ENCODE measurements at places on chromosomes 12 and 14.

- DNase-seq, result no peak
Measured at GRCh38 chr12:20314328-20314727, 54.0 kb upstream of the PDE3A start.

GRCh38 chr12:27013611-27014084, 536 bp downstream of the TM7SF3 start:
- DNase-seq, result peak; percentile 26

- DNase-seq, result no peak
Measured at GRCh38 chr14:59328454-59328853, 136.7 kb downstream of the GPR135 start.

GRCh38 chr12:100075598-100075997, 67.1 kb downstream of the BLTP3B start:
- DNase-seq, result no peak

DNA sequence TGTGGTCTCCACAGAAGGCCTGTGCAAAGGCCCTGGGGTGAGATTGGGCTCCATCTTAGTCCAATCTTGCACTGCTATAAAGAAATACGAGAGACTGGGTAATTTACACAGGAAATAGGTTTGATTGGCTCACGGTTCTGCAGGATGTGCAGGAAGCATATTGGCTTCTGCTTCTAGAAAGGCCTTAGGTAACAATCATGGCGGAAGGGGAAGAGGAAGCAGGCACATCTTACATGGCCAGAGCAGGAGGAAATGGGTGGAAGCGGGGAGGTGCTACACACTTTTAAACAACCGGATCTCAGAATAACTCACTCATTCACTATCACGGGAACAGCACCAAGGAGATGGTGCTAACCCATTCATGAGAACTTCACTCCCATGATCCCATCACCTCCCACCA, 55.4 kb downstream of the FAR2 start:
- DNase-seq, result no peak

- no peak for DNase-seq
Measured at GRCh38 chr12:68121143-68121542, 38.4 kb downstream of the IFNG start.

- peak; percentile 76 for DNase-seq
Measured at GRCh38 chr14:92352158-92352985, 29.4 kb downstream of the SLC24A4 start.

- no peak for DNase-seq
Measured at GRCh38 chr12:85765453-85765869, 70.7 kb downstream of the RASSF9 start.

DNA sequence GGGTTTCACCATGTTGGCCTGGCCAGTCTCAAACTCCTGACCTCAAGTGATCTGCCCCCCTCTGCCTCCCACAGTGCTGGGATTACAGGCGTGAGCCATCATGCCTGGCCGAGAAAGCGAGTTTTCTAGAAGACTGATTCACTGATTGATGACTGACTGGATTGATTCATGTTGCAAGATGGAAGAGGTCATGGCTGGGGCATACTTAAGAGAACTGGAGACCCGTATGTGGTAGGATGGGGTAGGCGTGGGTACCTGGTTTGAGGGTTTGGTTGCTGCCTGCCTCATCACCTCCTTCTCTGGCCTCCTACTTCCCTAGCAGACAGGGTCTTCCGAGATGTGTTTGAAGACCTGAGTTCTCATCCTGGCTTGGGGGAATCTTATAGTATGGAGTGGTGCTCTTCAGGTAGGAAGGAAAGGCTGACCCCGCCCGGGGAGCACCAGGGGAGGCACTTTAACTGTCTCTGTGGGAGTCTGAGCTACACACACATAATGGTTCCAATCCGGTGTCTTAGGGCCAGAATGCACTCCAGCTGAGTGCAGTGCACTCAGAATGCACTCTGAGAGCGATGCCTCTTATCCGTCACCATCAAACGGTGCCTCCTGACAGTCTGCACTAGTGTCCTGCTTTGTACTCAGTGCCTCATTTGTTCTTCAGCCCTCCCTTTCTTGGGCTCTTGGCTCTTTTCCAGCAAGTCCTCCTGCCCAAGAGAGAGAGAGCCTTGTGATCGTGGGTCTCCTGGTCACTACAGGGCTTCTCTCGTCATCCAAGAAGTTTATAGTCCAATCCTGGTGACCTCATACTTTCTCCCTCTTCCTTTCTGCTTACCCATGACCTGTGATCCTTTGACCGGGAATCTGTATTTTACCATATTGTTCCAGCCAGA, 19.7 kb downstream of the PLEKHG3 start:
- DNase-seq, result no peak

- DNase-seq, result no peak
Measured at GRCh38 chr14:100680439-100681051, 46.1 kb upstream of the DLK1 start.

DNA sequence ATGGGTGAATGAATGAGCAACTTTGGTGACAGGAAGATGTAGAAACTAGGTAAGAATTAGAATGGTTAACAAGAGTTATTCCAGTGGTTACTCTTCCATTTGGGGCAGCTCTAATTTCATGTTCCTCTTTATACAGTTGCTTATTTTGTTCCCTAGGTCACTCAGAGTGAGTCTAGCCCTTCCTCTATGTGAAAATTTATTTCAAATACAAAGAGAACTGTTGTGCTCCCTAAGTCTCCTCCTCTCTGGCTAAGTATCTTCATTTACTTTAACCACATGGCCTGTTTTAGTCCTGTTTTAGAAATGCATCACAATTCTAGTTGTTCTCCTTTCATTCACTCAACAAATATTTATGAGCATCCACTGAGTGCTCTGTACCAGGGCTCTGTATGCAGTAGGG, 51.1 kb upstream of the HIF1A start:
- peak; percentile 40 for DNase-seq

DNA sequence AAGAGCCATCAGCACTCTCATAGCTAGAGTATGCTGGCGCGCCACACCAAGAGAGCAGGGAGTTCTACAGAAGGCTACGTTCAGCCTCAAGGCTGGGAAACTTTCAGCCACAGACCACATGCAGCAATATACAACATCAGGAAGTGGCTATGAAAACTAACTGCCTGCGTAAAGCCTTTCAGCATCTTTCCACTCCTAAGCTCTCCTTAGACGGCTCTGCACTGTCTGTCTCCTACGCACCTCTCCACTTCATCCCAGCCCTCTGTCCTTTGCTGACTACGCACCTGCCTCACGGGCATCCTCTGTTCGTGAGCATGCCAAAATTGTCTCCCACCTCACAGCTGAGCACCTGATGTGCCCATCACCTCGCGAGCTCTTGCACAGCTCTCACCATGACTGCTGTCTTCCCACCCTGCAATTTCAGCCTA, 9.7 kb downstream of the MPHOSPH9 start:
- no peak for DNase-seq

DNA sequence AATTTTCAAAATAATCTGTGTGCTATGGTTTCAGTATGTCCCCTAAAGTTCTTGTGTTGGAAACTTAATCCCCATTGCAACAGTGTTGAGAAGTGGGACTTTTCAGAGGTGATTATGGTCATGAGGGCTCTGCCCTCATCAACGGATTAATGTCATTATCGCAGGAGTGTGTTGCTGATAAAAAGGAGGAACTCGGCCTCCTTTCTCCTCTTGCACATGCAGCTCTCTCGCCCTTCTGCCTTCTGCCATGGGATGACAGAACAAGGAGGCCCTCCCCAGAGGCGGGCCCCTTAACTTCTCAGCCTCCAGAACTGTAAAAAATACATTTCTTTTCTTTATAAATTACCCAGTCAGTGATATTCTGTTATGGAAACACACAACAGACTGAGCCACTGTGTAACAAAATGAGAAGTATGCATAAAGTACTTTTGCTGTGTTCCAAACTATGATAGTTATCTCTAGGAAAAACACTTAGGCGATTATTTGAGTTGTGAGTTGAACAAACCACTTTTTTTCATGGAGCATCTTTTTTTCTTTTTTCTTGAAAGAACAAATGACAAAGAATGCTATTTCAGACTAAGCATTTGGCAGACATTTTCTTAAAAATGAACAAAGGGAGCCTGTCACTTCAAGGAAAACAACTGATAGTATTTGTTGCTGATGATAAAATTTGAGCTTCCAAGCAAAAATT, 134.8 kb upstream of the FUT8 start:
- DNase-seq, result no peak

DNA sequence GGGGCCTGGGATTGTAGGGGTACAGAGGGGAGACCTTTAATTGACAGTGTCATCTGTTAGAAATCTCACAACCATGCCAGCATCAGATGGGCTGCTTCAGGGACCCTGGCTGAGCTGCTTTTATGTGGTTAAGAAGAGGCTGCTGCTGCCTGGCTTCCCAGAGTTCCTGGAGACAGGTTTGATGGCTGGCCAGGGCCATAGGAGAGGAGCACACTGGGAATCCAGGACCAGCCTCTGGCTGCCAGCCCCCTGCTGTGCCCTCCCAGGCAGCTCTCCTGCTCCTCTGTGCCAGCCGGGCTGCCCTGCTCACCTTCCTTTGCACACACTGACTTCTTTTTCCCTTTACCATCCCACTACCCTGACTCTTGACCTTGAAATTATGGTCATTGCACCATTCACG, 507 bp upstream of the KRT73 start:
- no peak for DNase-seq

- no peak for DNase-seq
Measured at GRCh38 chr12:42790761-42791151, 201.2 kb upstream of the PRICKLE1 start.

DNA sequence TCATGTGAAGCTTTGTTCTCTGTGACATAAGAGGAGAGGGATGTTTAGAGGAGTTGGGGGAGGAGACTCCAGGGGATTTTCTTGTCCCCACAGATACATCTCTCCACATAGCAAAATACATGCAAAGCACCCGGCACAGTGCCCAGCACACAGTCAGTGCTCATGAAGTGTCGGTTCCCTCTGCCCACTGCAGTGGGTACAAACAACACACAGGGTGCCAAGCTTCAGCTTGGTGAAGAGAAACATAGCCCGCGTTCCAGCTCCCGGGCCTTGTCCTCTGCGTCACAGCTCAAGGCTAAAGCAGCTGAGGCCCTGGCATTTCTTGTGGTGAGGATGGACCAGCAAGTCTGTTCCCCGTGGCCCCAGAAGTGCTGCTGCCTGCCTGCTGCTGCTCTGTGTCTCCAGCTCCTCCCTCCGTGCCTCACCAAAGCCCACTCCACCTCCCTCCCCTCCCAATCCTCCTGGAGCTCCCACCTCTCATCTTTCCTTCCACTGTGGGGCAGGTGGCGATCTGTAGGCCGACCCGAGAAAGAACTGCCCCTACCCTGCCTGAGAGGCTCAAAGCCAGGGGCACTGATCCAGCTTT, 57.0 kb upstream of the FKBP4 start:
- DNase-seq, result no peak

GRCh38 chr12:108381787-108382436, 42.8 kb upstream of the CMKLR1 start:
- no peak for DNase-seq

GRCh38 chr14:74426202-74426582, at the start of gene SYNDIG1L:
Gene SYNDIG1L, minus strand, starts transcription at chr14:74426210. Its CDS starts 16,466 bp downstream, at chr14:74409744.
- DNase-seq, result no peak

- no peak for DNase-seq
Measured at GRCh38 chr12:51321882-51322281, 2.1 kb downstream of the BIN2 start.

GRCh38 chr14:51442513-51443175, 202.6 kb downstream of the TMX1 start:
- no peak for DNase-seq

DNA sequence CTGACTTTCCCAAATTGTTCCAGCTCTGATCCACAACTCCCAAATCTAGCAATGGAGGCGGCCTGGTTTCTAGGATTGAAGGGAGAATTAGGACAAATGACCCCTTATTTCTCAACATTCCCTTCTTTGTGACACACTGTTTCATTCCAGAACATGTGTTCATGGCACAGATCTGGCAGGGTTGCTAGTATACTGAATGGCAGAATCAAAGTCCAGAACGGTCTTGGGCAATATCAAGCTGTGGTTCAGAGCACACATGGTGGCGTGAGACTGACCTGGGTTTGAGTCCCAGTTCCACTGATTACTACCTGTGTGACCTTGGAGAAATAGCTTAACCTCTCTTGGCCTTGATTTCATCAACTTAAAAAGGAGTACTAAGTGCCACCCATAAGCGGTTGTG, 152.5 kb downstream of the SAMD4A start:
- DNase-seq, result no peak

DNA sequence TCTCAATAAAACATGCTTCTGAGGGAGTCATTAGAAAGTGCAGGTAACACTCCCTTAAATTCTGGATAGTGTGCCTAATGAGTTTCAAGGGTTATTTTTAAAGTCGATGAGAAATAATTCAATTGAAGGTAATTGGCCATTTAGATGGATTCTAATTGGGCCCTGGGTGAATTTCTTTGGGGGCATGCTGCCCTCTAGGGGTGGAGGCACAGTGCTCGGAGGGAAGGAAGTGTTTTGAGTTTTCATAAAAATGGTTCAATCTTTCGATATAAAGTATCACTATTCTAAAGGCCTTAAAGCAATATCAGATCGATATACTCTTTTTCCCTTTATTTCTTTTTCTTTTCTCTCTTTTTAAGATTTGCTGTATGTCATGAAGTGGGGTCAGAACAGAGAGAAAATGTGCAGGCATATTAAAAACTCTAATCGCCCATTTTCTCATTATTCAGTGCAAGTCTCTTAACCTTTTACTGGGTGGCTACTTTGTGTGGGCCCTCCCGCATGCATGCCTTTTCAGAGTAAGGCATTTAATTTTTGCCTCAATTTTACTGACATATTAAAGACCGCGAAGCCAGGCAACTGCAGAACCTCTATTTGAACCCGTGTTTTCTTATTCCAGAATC, 25.5 kb downstream of the NKX2-8 start:
- no peak for DNase-seq

GRCh38 chr14:104694991-104695659, 5.7 kb downstream of the INF2 start:
- no peak for DNase-seq

DNA sequence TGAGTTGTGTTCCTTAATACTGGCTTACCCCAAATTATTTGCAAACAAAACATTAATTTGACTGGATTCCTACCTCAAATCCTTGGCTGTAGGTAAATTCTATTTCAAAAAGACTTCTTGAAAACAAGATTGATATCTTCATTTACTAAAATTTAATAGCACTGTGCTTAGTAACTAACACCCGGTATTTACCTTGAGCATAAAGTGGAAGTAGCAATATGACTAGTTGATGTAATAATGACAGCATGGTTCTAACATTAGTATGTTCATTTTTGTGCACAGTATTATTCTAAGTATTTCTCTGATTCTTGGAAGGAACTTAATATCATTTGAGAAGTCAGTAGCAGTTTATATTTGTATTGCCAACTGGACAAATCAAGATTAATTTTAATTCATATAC, 96.8 kb downstream of the PPHLN1 start:
- peak; percentile 25 for DNase-seq

DNA sequence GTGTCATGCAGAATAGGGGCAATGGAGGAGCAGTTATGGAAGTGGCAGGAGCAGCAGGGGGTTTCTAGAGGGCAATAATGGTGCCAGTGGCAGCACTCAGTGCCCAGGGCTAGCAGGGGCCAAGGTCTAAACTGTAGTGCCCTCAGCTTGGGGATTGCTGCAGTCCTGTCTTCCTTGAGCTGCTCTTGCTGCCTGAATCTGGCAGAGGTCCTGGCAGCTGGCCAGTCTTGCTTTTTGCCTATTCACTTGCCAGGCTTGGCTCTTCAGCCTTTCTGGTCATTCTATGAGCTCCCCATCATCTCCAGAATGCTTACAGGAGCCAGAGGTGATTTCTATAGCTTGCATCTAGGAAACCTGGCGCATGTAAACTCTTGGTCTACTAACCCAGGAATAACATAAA, 72.0 kb downstream of the SUDS3 start:
- DNase-seq, result no peak
